ENCODE measurements at places on chromosomes 1 and 21.

DNA sequence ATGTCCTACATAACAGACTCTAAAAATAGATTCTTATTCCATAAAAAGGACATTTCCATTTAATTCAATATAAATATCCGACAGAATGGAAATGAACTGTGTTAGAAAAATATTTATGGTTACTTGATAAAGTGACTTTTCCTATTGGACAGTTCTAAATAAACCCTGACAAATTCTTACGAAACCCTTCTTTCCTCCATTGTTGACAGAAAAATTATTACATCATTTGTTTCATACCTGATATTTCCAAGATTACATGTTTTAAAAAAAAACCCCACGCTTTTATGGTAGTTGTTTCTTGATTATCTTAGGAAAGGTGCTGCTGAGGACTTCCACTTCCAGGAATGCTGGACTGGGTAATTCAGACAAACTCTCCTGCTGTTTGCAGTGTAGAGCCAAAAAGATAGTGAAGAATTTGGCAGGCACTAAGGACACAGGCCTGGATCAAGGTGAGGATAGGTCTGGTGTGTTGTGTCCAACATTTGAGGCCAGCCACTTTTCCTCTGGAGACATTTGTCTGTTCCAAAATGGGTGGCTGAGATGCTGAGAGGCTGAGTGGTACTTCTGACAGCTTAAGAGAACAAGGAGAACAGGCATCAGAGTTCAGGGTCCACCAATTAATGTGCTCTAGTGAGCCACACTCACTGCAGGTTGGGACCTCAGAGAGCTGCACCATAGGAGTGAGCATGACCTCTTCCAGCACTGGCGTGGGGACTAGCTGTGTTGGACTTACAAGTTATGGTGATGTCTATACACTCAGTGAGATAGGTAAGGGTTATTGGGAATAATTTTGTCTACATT lies 7.0 kb upstream of the C1orf116 start:
- DNase-seq = no peak

- DNase-seq = peak; percentile 2
Observed at GRCh38 chr1:60425528-60425927, 352.0 kb upstream of the C1orf87 start.

DNA sequence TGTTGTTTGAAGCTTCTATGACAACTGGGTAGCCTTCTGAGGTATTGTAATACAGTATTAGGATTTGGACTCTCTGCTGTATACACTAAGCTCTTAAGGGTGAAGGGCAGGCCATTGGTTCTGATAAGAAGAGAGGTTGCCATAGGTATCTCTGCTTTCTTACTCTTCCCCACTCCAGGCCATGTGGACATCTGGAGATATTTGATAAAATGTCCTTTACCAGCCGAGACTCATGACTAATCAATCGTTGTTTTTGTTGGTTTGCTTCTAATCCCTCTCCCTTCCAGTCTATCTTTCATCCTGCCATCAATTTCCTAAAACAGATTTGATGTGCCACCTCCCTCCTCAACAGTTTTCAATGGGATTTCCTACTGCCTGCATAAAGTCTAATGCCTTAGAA lies 64.6 kb upstream of the WDR26 start:
- no peak for DNase-seq

DNA sequence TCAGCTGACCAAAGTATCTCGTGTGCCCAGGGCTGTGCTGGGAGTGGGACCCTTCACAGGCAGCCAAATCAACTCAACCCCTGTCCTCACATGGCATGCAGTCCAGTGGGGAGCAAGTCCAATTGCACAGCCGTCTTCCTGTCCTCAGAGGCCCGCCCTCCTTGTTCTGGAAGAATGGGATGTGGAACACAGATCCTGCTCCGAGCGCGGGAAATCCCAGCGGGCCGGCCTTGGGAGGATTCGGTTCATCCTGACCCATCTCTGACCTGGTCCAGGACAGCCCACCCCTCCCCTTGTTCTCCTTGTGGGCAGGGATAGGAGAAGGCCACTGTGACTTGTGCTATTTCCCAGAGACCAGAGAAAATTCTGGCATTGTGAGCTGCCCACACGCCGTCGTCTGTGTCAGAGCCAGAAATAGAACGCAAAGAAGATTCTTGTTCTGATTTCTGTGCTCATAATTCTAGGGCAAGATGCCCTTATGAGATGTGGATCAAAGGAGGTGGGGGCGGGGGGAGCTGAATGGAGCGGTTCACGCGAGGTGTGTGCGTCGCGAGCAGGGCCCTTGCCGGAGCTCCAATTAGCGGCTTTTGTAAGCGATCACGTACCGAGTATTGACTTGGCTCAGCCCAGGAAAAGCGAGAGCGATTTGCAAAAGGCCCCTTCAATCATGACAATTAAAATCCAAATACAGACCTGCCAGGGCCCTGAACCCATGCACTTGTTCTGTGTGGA lies 79.2 kb downstream of the AJAP1 start:
- DNase-seq = no peak

GRCh38 chr1:212514056-212514614 lies 81.4 kb downstream of the NENF start:
- DNase-seq = peak; percentile 55

- no peak for DNase-seq
Observed at GRCh38 chr1:87765681-87766070, 437.0 kb downstream of the LMO4 start.
